ENCODE measurements at places on chromosomes 13 and 19.

- DNase-seq, result no peak
Measured at GRCh38 chr13:93200626-93201025, 26.0 kb upstream of the GPC6 start.

DNA sequence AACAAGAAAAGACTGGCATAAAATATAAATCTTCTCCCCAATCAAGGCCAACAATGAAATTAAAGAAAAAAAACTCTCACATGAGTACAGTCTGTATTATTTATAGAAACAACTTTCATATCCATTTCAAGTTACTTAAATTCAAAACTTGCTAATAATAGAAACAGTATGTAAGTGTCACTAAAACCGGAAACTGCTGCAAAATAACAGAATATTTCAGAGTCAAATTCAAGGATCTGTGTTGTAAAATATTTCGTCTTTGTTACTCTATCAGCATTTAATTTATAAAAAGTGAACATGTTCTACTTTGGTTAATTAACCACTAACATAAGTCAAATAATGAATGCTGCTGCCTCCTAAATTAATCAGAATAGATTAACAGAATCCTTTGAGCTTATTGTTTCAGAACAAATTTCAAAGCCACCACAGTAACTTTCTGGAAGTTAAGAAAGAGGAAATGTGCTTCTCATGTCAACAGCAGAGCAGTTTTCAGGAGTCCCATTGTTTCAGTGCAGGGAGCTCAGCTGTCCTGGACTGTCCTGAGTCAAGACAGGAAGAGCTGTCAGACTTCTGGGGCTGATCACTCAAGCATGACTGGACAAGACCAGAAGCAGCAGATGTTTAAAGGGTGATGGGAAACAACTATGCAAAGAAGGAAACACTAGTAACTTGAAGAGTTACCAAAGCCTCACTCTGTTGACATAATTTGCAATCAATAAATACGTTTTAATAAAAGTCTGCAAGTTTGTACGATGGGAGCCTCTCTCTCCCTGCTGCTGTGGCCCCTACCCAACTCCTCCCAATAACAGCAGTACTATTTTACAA is 76.9 kb downstream of the FOXO1 start:
- no peak for DNase-seq

- no peak for DNase-seq
Measured at GRCh38 chr13:52995946-52996345, 32.7 kb upstream of the OLFM4 start.

- DNase-seq, result no peak
Measured at GRCh38 chr19:4977299-4978174, 8.6 kb downstream of the KDM4B start.

- no peak for DNase-seq
Measured at GRCh38 chr19:3073931-3074595, 11.8 kb upstream of the TLE5 start.

- no peak for DNase-seq
Measured at GRCh38 chr19:29503140-29503758, 22.5 kb upstream of the VSTM2B start.

DNA sequence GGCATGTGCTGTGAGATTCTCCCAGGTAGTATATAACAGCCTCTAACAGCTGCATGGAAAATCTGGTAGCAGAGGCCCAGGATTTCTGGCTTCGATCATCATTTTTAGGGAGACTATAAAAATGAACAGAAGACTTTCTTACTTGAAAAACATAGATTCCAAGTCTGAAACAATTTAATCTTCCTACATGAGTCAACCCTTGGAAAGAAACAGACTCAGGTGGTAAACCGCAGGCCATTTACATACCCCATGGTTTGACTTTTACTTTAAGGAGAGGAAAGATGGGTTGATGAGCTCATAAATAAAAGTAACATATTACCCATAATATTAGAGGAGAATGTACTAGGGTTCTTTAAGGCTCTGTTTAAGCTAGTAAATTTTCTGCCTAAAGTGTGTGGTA is 121.6 kb downstream of the CYSLTR2 start:
- DNase-seq, result no peak

- DNase-seq, result no peak
Measured at GRCh38 chr19:33266974-33267484, 35.3 kb downstream of the CEBPA start.

DNA sequence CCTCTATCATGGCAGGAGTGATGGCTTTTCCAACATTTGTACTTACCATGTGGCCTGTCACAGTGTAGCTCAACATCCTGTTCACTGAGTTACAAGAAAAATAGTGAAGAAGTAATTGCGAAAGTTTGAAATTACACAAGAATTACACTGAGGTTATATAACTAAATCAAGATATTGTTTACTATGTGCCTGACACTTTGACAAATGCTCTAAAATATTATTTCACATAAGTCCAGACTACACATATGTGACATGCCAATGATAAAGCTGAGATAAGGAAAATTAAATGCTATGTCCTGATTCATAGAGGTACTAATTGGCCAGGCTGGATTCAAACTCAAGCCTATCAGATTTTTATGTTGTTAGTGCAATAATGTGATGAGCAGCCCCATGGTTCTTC is 451.7 kb downstream of the PCDH9 start:
- DNase-seq, result no peak

DNA sequence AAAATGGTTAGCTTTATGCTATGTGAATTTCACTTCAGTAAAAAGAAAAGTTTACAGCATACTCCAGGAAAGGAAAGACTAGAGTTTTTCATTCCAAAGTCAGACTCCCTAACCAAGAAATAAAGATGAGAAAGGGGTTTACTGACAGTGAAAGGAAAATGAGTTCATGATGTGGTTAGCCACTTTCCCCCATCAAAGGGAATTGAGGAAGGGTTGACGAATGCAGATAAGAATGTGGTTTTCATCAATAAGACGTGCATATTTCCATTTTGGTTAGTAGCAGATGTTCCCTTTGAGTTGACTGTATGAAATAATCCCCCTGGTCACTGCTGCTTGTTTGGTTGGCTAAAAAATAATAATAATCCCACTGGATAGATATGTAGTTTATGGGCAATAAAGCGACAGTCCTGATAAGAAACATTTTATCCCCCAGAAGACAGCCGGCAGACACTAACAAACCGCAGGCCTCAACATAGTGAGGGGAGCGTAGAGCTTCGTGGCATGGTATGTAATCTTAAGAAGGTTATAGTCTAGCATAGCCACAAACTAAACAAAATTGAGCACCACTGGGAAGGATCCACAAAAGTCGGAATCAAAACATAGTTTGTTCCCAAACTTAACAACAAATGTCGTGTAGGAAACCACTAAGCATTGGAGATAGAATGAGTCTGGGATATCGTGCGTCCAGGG is 114.8 kb downstream of the COL4A2 start:
- no peak for DNase-seq

DNA sequence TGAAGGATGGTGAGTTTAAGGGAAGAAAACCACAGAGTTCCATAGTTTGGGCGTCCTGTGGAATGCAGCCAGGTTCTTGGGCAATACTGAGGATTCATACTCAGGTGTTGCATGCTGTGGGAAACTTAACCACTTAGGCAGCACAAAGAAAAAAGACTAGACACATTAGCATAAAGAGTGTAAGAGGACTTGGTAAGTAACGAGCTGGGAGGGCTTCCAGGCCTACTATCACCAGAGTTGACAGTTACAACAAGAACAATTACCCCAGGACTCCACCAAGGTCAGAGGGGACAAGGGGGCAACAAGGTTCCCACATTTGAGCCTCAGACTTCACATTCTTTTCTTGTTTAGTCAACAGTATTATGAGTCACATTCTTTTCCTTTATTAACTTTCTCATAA is 33.2 kb downstream of the KCTD12 start:
- no peak for DNase-seq

- DNase-seq, result no peak
Measured at GRCh38 chr13:98792321-98792720, 39.8 kb upstream of the SLC15A1 start.

DNA sequence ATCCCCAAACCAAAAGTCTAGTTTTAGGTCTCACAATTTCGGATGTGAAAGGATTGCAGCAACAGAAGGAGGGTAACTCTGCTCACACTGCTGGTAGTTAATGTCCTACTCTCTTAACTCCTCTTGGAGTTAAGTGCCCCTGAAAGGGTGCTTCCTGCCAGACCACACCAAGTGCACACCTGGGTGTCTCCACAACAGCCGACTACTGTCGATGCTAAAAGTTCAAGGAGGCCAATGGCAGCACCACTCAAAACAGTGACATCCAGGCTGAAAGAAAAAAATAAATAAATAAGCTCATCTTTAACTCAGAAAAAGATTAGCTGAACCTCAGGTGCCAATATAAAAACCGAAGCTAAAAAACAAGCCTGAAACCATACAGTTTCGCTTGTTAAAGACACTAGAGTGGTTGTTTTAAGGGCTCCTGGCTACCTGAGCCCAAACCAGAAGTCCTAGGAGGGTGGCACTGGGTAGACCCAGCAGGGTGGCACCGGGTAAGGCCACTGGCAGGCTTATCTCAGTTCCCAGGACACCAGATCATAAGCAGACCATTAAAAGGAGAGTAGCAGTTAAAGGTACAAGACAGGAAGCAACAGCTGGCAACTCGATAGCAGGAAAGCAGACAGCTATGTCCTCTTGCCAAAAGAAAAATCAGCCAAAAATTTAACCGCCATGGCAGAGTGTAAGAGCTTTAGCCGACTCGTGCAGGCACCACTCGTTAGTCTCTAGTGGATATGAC is 39.3 kb downstream of the BRD4 start:
- no peak for DNase-seq
